Stimulated activated CD8-positive, alpha-beta memory T cell treated with anti-CD3 and anti-CD28 coated beads, Interleukin-15, amount 100 ng/mL, for 24 hours (primary cell): ENCODE measurements at places on chromosomes 2 and 18.

DNA sequence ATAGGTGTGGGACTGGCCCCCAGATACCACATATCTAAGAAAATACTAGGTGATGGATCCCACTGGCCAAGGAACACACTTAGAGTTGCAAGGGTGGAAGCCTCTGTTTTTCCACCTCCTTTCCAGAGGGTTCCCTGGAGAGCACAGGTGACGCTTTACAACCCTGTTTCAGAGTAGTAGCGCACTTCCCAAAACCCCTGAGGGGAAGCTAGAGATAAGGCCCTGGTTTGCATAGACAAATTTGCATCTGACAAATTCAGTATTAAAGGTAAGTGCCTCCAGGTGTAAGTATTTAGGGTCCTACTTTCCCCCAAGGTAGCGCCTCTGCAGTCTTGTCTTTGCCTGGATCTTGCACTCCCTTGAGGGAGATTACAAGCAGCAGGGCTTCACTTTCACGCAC lies 474 bp upstream of the CERKL start:
- DNase-seq: no peak

- no peak for DNase-seq
Measured at GRCh38 chr2:144348846-144349245, 171.1 kb downstream of the ZEB2 start.

- no peak for DNase-seq
Measured at GRCh38 chr18:11259469-11260150, 110.2 kb upstream of the PIEZO2 start.

DNA sequence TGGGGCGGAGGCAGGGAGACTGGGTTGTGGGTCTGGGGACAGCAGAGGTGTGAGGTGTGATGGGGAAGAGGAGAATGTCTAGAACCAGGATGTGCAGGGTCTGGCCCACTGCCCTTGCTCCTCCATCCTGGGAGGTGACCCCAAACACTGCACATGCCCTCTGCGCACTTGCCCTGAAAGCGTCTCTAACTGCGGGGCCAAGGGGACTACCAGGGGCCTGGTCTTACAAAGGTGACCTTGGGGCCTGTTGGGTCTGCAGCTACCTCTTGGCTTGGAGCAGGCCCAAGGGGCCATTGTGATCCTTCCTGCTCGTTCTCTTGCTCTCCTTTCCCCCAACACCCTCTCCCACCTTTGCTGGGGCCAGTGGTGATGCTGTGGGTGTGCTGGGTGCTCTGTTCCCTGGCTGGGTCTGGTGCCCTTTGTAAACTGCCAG lies 48.0 kb upstream of the FAHD2A start:
- DNase-seq: no peak

DNA sequence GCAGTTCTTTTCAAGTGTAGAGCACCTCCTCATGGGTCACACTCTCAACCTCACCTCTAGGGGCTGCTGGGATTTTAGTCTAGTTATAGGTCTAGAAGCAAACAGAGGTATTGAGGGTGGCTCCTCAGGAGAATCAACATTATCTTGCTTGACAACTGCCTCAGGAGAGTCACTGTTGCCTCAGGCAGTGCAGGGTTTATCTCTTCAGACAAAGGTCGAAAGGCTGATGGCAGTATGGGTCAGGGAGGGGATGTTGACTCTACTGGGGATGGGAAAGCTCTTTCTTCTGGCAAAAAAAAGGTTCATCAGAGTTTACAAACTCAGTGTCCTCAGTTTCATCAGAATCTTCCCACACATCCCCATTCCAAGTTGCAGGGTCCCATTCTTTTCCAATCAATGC lies 24.0 kb downstream of the DTNA start:
- DNase-seq: no peak

- no peak for DNase-seq
Measured at GRCh38 chr2:160433466-160434140, 60.0 kb downstream of the RBMS1 start.

DNA sequence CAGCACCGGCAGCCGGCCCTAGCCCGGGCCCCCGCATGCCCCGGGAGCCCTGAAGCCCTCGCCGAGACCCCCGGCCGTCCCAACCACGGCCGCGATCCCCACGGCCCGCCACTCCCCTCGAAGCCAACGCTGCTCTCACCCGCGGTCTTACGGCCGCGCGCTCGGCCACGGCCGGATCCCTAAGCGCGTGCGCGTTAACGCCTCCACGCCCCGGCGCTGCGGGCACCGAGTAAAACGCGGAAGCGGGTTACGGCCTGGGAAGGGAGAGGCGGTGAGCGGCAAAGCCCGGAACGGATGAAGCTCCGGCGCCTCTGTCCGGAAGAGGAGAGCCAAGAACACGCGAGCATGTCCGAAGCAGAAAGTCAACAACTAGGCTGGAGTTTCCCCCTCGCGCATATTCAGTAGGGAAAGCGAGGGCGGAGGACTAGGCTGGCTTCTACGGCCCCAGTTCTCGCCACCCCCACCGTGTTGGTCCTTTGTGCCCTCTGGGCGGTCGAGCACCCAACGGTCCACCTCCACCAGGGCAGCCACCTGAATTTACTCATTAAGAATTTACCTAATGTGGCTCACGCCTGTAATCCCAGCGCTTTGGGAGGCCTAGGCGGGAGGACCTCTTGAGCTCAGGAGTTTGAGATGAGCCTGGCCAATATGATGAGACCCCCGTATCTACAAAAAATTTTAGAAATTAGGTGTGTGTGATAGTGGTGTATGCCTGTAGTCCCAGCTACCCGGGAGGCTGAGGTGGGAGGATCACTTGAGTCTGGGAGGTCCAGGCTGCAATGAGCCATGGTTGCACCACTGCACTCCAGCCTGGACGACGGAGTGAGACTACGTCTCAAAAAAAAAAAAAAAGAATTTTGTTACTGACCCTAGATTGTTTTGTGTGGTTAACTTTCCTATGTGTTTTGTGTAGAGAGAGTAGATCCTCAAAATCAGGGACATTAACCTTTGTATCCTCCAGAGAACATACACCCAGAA lies at the start of gene KANSL3:
Gene KANSL3 (minus strand): TSS at position 169 of the 978 bp plus-strand sequence. CDS start 1,177 bp downstream, outside the sequence.
- peak; percentile 83 for DNase-seq

DNA sequence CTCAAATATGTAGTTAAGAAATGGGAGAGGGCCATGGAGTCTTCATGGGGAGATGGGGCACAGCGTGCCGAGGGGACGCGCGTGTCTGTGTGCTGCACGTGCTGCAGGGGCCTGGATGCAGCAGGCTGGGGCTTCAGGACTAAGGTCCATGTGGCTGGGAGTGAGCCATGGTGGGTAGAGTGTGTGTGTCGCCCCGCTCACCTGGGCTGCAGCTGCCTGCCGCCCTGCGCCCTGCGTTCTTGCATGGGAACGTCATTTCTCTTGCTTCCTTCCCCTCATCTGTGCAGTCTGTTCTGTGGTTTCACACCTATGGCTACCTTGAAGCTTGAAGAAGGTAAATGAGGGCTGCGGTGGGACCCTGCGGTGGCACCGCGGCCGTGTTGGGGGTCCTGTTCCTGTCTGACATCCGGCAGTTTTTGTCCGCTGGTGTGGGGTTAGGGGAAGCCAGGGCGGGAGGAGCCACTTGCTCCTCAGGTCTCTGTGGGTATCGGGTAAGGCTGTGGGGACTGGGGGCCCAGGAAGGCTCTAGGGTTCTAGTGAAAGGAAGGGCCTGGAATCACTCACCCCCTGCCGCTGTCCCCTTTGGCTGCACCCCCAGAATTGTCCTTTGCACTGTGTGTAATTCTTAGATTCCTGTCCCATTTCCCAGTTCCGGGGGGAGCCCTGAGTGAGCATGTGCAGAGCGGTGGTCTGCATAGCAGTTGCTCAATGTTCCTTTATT lies 54.1 kb upstream of the HS6ST1 start:
- no peak for DNase-seq

GRCh38 chr2:124283096-124283495 lies 258.0 kb downstream of the CNTNAP5 start:
- DNase-seq: no peak

GRCh38 chr18:69885841-69886531 lies 61.7 kb downstream of the CD226 start:
- no peak for DNase-seq

DNA sequence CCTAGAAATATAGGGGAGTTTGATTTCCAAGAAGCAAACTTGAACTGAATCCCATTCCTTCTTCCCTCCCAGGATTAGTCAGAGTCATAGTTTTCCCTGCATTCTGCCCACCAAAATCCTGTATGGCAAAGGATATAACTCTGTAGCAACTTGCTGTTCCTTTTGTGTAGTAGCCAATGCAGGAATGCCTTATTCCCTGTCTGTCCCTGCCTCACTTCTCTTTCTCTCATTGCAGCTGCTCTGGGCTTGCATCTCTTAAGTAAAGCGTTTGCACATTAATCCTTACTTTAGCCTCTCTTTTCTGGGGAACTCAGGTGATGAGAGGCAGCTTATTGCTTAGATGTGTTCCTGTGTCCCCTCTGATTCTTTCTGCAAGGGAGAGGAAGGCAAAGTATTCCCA lies 333.1 kb upstream of the VWC2L start:
- DNase-seq: no peak

GRCh38 chr2:219861307-219861706 lies 233.9 kb downstream of the SLC4A3 start:
- DNase-seq: no peak

GRCh38 chr18:10201659-10202058 lies 252.8 kb upstream of the APCDD1 start:
- DNase-seq: no peak

- DNase-seq: no peak
Measured at GRCh38 chr2:67667054-67667908, 270.1 kb downstream of the ETAA1 start.

- DNase-seq: no peak
Measured at GRCh38 chr2:205696331-205696926, 14.1 kb downstream of the NRP2 start.

DNA sequence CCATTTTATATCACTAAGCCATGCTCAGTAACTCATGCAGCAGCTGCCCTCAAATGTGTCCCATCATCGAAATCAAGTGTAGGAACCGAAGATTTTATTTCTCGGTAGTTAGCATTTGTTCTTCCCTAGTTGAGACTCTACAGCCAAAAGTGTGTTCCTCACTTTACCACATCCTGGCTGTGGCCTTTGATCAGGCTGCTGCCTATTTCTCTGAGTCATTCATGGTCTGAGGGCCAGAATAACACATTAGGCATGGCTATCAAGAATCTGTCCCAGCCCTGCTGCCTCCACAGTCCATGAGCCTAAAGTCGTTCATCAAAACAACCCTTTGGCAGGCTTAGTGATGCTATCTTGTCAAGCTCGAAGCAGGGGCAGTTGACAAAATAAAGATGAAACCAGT lies 300.1 kb downstream of the TDRD15 start:
- no peak for DNase-seq

GRCh38 chr2:20113004-20113796 lies 61.8 kb upstream of the LAPTM4A start:
- no peak for DNase-seq

GRCh38 chr2:160942476-160943142 lies 217.6 kb upstream of the TANK start:
- DNase-seq: no peak

- DNase-seq: no peak
Measured at GRCh38 chr18:39845631-39846030, 2109.4 kb upstream of the PIK3C3 start.

DNA sequence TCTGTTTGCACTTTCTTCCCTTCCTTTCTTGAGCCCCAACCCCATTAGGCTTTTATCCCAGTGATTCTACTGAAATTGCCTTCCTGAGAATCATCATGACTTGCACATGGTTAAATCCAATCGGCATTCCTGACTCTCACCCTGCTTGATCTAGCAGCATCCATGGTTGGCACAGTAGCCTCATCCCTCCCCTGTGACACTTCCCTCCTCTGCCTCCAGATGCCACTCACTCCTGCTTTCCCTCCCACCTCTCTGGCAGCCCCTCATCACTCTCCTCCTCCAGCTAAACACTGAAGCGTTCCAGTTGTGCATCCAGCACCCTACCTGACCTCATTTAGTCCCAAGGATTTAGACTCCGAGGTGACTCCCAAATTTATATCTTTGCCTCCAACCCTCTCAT lies 114.7 kb downstream of the GALNT14 start:
- no peak for DNase-seq

DNA sequence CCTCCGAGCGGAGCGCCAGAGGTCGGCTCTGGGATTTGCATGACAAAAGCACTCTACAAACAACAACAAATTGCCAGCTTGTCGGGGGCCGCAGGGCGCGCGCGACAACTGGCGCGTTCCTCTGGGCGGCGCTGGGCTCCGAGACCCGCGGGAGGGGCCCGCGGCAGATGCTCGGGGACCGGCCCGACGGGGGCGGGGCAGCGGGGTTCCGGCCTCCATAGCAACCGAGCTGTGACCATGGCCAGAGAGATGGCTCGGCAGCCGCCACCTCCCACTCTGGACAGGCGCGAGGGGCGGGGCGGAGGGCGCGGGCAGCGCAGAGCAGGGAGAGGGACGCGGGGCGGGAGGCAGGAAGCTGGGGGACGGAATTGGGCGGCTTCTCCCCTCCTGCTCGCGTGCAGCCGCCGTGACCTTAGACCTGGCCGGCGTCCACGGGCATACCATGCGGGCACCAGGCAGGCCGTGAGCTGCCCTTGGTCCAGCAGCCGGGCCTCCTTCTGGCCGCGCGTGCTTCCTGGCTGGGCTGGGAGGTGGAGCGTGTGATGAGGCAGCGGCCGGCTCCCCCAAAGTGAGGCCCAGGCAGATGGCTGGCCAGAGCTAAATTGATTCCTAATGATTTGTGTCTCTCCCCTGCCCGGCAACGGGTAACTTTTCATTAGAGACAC lies 171.5 kb downstream of the CELF4 start:
- no peak for DNase-seq

DNA sequence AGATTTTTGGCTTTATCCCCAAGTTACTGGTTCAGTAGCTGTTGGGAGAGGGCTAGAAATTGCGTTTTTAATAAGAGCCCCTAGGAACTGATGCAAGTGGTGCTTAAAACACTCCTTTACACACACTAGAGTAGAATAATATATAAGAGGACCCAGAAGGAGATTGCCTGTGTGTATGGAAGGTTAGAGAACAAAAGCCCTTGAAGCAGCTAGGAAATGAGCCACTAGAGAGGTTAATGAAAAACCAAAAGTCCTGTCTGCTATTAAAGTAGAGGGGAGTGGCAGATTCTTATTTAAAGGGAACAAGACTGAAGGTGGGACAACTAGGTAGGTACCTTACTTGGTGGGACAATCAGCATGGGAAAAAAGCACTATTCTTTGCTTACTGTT lies 14.4 kb upstream of the SLC39A10 start:
- DNase-seq: no peak

DNA sequence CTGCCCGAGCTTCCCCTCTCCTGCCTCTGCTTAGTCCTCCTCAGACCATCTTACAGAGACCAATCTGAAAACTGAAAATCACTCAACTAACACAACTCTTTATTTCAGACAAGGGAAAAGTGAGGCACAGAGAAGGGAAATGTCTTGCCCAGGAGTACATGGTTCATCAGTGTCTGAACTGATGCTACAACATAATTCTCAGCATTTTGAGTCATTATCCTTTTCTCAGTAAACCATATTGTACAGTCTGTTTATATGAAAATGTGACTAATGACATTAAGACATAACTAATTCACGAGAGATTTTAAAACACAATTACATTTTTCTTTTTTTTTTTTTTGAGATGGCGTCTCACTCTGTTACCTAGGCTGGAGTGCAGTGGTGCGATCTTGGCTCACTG lies 62.7 kb downstream of the ITSN2 start:
- no peak for DNase-seq

DNA sequence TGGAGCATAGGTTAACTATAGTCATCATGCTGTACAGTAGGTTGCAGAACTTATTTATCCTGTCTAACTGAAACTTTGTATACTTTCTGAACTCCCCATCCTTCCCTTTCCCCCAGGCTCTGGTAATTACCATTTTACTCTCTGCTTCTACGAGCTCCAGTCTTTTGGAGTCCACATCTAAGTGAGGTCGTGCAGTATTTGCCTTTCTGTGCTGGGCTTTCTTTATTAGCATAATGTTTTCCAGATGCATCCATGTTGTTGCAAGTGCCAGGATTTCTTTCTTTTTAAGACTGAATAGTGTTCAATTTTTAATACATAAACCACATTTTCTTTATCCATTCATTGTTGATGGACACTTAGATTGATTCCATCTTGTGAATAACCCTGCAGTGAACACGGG lies 464.1 kb downstream of the TGIF1 start:
- no peak for DNase-seq
